ENCODE measurements at places on chromosomes 6 and 20. TPM values are rescaled to one million over a fixed set of nuclear protein-coding genes. Genes with fewer than 3 reads are reported as not detected.

Gene TAP2
- polyA plus RNA-seq, result 16.6 TPM

Gene THEMIS
- 0.16 TPM for polyA plus RNA-seq

Gene TAGAP
- polyA plus RNA-seq, result 1.9 TPM

DNA sequence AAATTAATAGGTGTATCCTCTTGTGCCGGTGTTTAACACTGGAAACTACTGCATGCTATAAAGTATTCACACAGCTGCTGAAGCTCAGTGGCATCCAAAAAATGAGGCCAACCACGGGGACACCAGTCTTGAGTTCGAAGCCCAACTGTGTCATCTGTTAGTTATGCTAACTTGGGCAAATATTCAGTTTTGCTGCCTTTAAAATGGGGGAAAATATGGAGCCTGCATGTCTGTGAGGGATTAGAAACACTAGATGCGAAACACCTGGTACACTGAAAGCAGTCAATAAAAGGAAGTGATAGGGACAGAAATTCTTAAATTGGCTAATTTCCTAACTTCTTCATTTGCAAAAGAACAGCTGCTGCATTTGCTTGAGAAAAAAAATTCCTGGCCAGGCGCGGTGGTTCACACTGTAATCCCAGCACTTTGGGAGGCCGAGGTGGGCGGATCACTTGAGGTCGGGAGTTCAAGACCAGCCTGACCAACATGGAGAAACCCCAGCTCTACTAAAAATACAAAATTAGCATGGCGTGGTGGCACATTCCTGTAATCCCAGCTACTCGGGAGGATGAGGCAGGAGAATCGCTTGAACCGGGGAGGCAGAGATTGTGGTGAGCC is 36.6 kb upstream of the MLIP start:
- DNase-seq, result no peak

DNA sequence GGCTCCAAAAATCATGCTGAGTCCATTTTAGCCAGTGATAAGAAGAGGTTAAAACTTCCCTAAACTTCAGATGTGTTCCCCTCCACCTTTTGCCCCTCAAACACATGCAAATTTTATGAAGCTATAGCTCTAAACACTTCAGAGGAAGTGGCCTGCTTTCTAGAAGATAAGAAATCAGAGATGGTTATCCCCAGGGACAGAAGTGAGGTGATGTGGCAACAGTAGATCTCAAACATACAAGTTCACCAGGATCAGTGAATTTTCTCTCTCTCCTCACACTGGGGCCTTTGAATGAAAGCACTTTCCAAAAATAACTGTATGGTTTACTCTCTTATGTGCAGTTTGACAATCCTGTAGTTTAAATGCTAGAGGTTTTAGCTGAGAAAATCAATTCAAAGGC is 332.0 kb downstream of the BTBD9 start:
- no peak for DNase-seq

DNA sequence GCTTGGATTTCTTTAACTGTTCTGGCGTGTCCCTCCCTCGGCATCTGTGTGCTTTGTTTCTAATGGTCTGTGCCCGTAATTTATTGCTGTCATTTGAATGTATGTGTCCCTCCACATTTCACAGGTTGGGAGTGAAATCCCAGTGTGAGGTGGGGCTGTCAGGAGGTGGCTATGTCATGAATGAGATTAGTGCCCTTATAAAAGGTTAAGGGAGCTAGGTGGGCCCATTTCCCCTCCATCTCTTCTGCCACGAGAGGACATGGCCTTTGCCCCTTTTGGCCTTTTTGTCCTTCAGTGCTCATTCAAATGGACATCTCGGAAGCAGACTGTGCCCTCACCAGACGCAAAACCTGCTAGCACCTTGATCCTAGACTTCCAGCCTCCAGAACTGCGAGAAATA is 96.3 kb downstream of the LAMP5 start:
- DNase-seq, result no peak

DNA sequence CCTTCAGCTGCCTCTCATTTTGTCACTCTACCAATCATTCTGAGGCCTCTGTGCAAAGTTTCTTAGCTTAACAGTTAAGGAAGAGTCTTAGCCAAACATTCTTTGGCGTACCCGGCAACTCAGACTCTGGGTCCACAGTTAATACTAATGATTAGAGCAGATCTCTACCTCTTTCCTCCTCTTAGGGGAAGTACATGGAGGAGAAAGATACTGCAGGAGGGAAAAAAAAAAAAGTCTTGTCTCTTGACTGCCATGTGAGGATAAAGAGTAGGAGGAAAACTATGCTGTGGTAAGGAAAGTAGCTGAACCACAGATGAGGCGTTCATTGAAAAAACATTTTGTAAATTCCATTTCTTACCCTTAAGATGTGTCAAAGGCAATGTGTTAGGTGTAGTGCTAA is 44.0 kb upstream of the MARCKS start:
- no peak for DNase-seq

GRCh38 chr6:31178143-31179041 is 7.9 kb upstream of the POU5F1 start:
- no peak for DNase-seq

DNA sequence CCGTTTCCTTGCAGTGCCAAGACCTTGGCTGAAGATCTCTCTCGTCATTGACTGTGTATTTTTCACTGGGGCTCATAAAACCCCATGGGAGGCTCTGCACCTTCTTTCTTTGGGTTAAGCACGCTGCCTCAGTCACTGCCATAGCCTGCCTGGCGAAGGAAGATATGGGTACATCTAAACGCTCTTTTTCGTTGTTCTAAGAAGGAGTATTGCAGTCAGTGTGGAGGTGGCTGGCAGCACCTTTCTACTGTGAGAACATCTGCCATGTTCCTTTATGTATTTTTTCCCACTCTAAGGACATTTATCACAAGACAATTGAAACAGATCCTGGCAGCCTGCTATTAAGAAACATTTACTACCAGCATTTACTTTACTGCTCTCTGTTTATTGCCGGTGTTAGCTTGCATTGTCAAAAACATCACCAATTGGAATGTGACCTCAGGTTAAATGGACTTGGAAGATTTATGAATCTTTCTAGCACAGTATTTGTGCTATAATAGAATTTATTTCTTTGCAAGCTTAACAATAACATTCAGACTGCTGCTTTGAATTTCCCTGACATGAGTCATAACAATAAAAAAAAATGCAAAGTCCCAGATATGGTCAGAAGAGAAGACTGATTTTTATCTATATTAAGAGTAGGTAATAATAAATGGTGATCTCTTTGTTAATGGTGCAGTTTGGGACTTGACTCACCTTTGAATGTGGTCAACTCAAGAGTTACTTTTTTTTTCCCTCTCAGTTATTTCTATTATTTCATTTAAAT is 62.2 kb upstream of the CLDN20 start:
- no peak for DNase-seq

All from right lung (tissue), 10 donors.